Suppressor macrophage treated with lipopolysaccharide for 4 hours (primary cell): ENCODE measurements at places on chromosomes 6 and 20.

GRCh38 chr20:15556869-15557268 lies 1016.4 kb downstream of the KIF16B start:
- DNase-seq: no peak

- no peak for DNase-seq
These were observed 47.7 kb downstream of the COL19A1 start for GRCh38 chr6:69914015-69914485.

GRCh38 chr6:422433-423054 lies 31.0 kb downstream of the IRF4 start:
- peak; percentile 85 for DNase-seq

DNA sequence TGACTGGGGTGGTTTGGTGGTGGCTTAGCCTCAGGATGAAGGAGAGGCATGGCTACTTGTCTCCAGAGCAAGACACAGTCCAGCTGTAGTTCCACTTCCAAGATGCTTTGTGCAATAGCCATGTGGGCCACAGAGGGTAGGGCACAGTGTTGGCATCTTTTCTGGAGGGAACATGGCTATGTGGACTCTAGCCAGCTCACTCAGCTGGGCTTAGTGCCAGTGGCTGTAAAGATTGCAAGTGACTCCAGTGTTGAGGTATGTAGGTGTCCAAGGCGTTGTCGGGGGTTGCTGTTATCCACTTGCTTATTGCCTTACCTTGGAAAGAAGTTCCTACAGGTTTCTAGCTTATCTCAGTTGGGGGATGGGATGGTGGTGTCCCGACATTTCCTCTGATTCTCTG lies 233.4 kb downstream of the CD109 start:
- no peak for DNase-seq

- DNase-seq: no peak
These were observed 36.1 kb downstream of the DSE start for GRCh38 chr6:116406678-116407345.

GRCh38 chr6:79668381-79668780 lies 37.3 kb downstream of the SH3BGRL2 start:
- DNase-seq: no peak

GRCh38 chr6:3277251-3277650 lies 18.5 kb downstream of the PSMG4 start:
- no peak for DNase-seq

DNA sequence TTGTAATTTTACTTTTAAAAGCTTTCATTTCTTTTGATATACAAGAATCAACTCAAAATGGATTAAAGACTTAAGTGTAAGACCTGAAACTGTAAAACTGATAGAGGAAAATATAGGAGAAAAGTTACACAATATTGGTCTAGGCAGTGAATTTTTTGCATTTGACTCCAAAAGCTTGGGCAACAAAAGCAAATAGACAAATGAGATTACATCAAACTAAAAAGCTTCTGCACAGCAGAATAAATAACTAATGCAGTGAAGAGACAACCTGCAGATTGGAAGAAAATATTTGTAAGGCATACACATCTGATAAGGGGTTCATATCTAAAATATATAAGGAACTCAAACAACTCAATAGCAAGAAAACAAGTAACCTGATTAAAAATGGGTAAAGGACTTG lies 3.0 kb downstream of the GABRR1 start:
- DNase-seq: no peak

DNA sequence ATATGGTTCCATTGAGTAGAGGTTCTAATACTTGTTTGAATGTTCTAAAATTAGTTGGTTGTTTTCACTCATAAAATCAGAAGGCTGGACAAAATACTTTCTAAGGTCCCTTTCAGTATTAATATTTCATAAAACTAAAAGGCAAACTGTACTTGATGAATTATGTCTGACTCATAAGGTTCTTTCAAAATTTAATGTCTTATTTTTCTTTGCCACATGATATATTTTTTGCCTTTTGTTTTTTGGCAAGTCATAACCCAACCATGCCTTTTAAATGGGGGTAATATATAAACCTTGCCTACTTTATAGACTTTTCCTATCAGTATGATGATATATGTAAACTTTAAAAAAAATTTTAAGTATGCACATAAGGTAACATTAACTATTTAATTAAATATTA lies 244.7 kb downstream of the PTPRK start:
- no peak for DNase-seq

DNA sequence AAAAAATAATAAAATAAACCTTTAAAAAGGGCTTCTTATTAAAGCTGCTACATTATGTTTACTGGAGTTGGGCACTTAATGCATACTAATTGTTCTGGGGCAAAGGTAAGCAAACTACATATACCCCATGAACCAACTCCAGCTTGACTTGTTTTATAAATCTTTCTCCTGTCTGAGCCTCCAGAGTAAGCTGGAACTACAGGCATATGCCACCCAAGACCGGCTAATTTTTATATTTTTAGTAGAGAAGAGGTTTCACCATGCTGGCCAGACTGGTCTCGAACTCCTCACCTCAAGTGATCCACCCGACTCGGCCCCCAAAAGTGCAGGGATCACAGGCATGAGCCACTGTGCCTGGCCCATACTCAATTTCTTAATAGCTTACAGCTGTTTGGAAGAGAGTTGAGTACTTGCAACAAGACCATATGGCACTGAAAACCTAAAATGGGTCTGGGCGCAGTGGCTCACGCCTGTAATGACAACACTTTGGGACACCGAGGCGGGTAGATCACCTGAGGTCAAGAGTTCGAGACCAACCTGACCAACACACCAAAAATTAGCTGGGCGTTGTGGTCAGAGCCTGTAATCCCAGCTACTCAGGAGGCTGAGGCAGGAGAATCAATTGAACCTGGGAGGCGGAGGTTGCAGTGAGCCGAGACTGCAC lies 19.9 kb downstream of the ROMO1 start:
- no peak for DNase-seq

DNA sequence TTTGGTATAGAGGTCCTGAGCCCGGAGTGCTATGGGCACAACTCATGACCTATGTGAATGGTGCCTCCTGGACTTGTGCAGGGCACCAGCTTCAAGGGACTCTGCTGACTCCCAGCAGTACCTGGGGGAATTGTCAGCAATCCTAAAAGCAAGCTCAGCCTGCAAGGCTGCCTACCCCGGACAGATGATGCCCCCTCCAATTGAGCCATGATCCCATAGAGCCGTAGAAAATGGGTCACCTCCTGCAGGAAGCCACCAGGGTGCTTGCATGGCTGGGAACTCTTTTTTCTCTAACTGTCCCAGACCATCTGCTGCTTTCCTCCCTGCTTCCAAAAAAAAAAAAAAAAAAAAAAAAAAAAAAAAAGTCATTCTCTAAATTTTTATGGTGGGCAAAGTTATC lies 12.9 kb upstream of the PRND start:
- DNase-seq: no peak

- DNase-seq: no peak
These were observed 479 bp downstream of the SLC39A7 start for GRCh38 chr6:33201147-33201545.

DNA sequence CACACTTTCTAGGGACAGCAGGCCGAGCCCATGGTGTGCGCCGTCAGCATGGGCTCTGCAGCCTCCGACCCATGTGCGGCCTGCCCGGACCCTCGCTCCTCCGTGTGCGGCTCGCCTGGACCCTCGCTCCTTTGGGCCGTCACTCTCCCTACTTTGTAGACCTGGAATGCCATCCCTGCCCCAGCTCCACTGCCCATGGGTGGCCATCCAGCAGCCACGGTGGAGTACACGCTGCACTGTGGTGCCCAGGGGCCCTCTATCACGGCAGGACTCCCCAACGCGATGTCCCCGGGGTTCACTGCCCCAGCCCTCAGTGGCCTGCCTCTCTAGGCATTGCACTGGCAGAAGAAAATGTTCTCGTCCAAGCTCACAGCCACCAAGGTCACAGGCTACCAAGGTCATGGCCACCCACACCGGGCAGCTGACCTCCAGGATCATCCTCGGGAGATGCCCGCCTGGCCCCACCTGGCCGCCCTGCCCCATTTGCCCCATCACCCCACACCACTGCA lies 24.1 kb upstream of the MRGBP start:
- DNase-seq: no peak

- DNase-seq: peak; percentile 37
These were observed 13.0 kb upstream of the MATN4 start for GRCh38 chr20:45320948-45321595.

- DNase-seq: no peak
These were observed 225.1 kb upstream of the MANEA start for GRCh38 chr6:95352064-95352795.

DNA sequence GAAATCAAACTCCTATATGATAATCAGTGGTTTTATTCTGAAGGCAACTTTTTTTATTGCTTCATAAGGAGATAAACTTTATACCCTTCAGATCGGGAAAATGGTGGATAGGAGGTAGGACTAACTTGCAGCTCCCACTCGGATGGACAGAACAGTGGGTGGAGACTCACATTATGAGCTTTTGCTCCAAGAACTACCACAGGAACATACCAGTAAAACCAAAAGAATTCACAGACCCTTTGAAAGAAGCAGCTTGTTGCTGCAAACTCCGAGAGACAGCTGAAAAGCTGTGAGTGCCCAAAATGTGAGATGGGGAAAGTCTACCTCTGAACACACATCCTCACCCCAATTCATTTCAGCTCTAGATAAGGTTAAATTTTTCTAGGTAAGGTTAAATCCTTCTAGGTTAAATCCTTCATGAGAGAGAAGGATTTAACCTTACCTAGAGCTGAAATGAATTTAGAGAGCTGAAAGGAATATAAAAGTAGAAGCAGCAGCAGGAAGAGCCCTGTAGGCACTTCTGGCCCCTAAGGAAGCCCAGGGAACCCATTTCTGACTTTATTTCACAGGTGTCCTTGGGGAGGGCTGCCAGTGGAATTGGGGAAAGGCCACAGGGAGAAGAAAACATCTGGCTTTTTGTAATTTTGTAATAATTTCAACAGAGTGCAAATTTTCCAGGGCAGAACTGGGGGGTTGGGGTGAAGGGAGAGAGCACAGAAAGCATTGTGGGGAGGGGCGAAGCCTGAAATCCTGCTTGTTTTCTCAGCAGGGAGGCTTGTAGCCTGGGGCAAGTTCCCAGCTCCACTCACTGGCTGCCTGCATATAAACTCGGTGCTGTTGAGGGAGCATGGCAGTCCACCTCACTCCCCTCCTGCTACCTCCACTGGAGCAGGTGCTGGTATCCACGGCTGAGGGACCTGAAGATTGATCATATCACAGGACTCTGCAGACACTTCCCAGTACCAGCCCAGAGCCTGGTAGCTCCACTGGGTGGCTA lies 65.9 kb upstream of the HCRTR2 start:
- no peak for DNase-seq

DNA sequence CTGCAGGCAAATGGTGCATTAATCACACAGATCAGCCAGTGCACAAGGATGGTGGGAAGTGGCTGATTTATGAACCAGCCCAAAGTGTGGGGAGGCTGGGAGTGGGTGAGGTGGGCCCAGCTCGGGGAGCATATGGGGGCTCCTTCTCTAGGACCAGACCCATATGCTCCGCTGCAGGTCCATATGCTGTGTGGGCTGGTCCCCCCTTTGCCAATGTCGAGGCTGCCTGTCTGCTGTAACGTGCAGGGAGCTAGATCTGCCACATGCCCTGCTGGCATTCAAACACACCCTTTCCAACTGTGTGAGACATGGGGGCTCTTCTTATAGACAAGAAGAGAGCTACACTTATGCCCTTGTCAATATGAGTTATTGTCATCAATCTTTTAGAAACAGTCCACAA lies 566.3 kb downstream of the DHX35 start:
- DNase-seq: no peak

DNA sequence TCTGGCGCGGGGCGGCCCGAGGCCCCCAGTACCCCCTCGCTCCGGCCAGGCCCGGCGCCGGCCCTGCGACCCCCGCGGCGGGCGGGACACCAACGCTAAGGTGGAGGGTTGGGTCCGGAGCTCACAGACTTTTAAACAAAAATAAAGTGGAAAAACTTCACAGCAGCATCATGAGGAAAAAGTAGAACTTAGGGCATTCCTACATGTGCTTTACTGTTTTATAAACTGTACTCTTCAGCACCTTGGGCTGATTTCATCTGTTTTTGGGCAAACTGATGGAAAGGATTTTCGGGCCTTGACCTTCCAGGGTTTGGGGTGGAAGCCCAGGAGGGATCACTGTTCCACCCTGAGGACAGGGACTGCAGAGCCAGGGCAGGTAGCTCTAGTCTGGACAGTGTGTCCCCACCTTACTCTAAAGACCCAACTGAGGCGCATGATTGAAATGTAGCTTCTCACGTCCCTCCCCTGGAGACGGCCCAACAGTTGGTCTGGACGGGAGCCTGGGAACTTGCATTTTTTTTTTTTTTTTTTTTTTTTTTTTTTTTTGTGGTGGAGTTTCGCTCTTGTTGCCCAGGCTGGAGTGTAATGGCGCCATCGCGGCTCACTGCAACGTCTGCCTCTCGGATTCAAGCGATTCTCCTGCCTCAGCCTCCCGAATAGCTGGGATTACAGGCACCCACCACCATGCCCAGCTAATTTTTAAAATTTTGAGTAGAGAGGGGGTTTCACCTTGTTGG lies 740 bp downstream of the NELFCD start:
- DNase-seq: no peak

DNA sequence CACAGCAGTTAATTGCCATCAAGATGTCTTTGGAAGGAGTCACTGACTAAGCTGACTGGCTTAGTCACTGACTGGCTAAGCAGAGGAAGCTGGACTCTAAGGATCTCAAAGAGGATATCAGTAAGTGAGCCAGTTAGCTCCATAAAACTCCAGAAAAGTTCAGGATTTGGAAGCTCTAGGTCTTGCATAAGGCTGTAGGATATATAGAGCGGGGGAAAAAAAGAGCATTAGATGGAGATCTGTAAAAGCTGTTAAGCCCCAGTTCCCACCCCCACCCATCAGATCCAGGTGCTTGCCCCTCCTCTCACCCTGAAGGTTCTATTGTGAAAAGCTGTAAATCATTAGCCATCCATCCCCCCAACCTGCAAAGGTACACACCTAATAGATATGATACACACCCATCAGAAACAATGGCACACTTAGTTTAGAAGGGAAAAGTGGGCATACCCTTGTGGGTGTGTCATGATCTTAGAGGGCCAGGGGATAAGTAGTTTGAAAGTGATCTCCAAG lies 32.2 kb downstream of the CARMIL1 start:
- DNase-seq: peak; percentile 22

DNA sequence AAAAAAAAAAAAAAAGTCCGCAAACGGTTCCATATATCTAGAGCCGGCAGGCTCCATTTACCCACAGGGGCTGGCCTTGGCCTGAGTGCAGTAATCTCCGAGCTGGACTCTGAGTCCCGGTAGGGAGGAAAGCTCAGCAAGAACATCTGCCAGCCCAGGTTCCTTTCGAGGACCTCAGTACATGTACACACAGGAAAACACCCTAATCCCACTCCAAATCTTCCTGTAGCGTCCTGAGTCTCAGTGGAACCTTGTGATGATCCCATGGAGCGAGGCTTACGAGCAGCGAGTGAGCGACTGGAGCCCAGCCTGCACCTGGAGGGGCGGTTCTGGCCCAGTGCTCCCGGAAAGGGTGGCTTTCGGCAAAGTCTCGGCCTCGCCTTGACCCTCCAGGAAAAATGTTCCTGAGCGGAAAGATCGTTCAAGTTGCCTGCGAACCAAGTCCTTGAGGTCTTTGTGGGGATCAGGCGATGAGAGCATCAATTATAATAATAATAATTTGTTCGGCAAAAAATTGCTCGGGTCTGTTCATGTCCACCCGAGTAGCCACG lies 32.1 kb downstream of the PRSS16 start:
- DNase-seq: no peak

- no peak for DNase-seq
These were observed 155.2 kb downstream of the TINAG start for GRCh38 chr6:54463354-54464024.
